ENCODE measurements at places on chromosomes 3 and 15.
A peak's percentile ranks its signal among the peaks of the same experiment; 100 is the strongest.

DNA sequence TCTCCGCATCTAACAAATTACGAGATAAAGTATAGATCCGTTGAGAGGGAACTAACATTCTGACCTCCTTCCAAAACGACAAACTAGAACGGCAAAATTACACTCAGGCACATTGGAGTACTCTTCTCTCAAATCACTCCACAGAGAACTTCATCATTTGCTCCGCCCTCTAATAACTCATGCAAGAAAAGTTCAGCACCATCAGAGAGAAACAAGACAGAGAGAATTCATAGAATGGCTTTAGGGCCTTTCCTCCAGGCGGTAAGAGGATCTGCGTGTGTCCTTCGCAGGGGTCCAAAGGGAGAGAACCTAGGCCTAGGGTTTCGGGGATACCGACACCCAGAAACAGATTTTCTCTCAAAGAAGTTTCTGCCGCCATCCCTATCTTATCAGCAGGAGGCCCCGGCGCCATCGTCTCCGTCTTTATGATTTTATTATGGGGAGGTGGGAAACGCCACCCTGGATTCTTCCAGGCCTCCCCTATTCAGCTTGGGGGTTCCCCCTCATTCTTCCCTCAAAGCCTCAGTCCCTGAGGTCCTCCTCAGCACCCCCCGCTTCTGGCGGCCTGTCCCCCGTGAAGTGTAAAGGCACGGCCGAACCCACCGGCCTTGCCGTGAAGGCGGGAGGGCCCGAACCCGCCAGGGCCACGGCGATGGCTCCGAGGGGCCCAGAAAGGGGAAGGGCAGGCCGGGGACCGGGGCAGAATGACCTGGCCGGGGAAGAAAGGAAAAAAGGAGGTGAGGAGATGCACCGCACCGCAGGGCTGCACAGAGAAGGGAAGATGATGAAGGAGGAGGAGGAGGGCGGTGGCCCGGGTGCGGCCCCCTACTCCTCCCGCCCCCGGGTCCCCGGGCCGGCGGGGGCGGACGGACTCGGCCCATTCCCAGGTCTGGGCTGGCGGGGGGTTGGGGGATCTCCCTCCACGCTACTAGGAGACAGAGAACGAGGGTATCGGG is 768 bp downstream of the UBXN7 start:
- peak; percentile 33 for ATAC-seq

- no peak for ATAC-seq
Measured at GRCh38 chr3:192862408-192863090, 55.1 kb downstream of the MB21D2 start.

DNA sequence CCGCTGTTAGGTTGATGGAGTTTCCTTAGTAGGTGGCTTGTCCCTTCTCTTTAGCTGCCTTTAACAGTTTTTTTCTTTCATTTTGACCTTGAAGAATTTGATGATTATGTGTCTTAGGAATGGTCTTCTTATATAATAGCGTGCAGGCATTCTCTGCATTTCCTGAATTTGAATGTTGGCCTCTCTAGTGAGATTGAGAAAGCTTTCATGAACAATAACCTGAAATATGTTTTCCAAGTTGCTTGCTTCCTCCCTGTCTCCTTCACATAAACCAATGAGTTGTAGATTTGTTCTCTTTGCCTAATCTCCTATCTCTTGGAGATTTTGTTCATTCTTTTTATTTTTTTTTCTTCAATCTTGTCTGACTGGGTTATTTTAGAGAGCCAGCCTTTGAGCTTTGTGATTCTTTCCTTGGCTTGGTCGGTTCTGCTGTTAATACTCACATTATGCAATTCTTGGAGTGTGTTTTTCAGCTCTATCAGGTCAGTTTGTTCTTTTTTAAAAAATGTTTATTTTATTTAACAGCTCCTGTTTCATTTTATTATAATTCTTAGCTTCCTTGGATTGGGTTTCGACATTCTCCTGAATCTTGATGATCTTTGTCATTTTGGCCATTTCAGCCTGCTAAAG is 627.9 kb downstream of the SI start:
- ATAC-seq: no peak

DNA sequence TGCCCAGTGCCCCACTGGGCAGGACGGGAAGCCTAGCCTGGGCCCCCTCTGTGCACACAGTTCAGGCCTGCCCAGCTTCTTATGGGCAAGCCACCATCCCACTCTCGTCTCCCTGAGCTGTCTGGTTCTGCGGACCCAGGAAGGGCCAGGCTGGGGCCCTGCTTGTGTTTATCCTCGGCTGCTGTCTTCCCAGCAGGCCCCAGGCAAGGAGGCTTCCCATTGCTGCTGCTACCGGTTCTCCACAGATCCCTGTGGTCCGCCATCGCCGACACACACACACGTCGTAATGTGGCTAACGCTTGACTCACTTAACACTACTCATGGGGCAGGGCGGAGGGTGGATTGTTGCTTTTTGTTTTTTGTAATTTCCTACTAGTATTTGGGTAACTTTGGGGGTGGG is 52.4 kb upstream of the SLC6A1 start:
- no peak for ATAC-seq

- no peak for ATAC-seq
Measured at GRCh38 chr3:169094204-169094603, 569.3 kb downstream of the MECOM start.

GRCh38 chr3:11272906-11273574 is 843 bp downstream of the ATG7 start:
- no peak for ATAC-seq

- ATAC-seq: no peak
Measured at GRCh38 chr3:131713416-131714123, 210.8 kb upstream of the MRPL3 start.

- no peak for ATAC-seq
Measured at GRCh38 chr3:98240131-98240530, 23.9 kb upstream of the OR5H6 start.

DNA sequence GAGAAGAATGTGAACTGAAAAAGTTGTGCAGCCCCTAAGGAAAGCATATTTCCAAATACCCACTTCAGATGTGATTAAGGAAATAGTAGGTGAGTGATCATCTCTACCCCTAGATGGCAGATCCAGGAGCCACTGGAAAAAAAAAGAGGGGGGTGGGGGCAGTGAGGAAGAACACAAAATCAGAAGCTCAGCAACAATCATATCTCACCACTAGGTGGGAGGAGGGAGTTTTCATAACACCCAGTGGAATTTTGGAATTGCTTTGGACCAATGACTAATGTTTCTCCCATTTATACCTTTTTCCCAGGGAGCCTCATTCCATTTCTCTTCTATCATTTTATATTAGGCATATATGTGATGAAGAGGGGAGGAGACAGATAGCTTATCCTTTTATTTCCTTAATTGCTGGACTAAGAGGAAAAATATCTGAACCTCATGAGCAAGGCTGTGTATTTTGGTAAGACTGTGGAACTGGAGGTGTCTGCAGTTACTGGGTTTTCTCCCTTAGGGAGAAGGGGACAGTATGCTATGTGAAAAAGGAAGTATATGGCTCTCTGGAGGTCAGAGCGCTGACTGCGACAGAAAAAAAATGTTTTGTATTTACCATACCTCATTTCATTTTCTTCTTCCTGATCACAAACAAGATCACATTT is 363.4 kb downstream of the GAP43 start:
- no peak for ATAC-seq

DNA sequence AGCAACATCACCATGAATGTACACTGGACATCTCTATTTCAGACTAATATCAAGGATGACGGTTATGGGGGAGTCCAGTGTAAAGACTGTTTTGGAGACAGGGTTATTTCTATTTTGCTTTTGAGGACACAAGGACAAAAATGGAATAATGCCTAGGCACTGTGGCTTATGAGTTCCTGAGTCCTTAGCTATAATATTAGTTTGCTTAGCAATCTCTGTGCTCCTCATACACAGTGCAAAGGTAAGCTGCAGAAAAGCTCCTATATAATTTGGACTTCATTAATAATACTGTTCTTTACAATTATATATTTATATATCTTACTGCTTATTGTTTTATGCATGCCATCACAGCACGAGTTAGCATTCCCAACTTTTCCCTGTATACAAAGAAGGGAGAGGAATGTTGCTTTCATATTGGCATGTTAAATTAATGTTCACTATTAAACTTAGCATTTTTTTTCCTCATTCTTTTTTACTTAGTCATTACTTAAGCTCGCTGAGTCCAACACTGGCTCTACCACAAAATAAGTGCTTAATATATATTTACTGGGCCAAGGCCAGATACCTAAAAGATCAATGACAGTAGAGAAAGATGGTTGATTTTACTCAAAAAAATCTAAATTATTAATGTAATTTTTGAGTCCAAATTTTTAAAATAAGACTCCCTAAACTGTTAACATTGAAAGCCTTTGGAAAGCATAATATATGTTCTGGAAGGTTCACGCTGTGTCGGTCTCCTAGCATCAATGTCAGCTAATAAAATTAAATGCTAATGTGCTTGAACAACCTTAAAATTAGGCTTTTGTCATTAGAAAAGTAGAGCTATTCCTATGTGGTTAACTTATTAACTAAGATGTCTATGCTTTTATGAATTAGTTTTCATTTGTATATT is 13.8 kb downstream of the THBS1 start:
- no peak for ATAC-seq

DNA sequence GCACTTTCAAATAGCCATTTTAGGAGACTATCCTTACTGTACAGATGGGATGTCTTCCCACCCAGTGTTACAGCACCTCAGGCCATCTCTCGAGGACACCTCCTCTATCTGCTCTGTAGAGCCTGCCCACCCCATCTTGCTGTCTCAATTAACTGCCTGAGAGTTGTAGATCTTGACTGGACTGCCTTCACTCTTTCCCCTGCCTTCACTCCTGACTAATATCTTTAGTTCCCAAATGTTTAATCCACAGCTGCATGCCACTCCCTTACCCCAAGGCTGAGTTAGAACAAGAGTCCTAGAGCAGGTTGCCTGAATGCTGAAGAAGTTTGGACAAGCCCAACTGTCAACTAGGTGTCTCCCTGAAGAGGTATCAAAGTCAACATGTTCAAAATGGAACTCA is 1.3 kb upstream of the PP2D1 start:
- no peak for ATAC-seq

GRCh38 chr3:22982981-22983587 is 220.0 kb upstream of the UBE2E2 start:
- no peak for ATAC-seq

GRCh38 chr3:189937302-189938127 is 183.2 kb downstream of the P3H2 start:
- ATAC-seq: no peak

DNA sequence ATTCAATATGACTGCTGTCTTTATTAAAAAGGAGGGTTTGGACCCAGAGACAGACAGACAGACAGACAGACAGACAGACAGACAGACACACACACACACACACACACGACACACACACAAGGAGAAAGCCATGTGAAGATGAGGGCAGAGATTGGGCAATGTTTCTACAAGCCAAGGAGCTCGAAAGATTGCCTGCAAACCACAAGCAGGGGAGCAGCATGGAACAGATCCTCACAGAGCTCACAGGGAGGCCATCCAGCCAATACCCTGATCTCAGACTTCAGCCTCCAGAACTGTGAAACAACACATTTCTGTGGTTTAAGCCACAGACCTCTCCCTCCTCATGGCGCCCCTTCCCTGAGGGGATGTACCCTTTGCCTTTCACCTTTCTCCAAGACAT is 35.8 kb upstream of the ABHD2 start:
- ATAC-seq: no peak

- ATAC-seq: no peak
Measured at GRCh38 chr3:45906681-45907407, 20.5 kb downstream of the CCR9 start.

DNA sequence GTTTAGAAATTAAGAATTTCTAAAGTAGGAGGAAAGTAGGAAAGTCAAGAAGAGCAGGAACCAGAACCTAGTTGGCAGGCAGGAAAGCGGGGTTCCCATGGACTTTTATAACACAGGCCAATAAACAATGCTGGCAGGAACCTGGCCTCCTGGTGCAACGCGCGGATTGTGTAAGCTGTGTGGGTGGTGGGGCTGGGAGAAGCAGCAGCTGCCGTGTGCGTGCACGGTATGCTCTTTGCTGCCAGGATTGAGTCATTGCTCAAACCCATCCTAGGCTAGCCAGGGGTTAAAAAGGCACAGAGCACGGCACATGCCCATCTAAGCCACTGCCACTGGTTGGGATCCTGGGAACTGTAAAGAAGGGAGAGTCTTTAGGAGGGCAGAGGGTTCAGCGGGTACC is 209.9 kb upstream of the RGMA start:
- ATAC-seq: no peak

DNA sequence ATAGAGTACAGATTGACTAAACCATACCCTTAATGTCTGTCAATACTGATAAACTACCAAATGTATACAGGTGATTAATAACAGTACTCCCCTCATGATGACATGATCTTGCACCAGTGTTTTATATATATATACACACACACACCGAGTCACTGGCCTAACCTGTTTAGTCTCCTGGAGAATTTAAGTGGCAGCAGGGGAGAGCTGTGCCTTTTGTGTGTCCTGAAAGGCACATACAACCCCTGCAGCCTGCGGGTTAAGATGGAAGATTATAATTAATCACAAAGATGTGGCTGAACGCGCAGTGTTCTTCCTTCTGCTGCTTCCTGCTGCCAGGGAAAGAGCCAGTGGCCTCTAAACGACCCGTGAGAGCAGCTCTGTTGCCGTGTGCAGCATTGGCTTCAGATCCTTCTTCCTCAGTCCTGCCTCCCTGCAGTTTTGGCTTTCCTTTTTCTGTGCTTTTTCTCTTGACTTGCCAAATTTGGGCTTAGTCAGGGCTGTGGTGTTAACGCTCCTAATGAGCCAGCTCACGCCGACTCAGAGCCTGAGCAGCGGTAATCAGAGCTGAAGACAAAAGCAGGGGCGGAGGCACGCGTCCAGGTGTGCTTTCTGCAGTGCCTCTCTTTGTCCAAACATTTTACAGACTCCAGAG is 42.5 kb upstream of the UBE3A start:
- ATAC-seq: no peak

DNA sequence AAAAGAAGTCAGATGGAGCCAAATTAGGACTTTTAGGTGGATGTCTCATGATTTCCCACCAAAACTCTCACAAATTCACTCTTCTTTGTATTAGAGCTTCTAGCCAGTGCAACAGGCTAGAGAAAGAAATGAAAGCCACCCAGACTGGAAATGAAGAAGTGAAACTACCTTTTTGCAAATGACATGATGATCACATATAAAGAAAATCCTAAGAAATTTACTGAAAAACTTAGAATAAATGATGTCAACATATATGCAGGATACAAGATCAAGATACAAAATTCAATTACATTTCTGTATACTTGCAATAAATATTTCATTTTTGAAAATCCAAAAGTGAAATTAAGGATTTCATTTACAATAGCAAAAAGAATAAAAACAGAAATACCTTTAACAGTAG is 110.8 kb downstream of the LRIG1 start:
- no peak for ATAC-seq

Data from activated T-helper 17 cell treated with anti-CD3 and anti-CD28 coated beads, Interleukin-2, amount 50 U/mL, for 72 hours (primary cell).